ENCODE measurements at places on chromosomes 16 and 17.

- DNase-seq: no peak
These were observed 1.3 kb upstream of the HIC1 start for GRCh38 chr17:2053380-2054261.

DNA sequence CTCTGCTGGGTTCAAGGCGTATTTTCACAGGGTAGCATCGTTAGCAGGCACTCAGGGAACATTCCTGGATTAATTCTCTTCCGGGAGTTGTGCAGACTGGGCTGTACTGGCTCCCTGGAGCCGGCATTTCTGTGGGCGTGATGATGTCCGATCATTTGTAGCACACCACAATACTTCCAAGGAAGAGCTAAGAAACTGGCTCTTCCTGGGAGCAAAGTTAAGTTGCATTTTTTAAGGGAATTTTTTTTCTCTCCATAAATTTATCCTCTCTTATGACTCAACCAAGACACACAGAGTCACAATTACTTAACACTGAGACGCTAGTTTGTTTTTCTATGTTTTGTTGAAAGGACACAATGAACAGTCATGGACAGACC lies 211.6 kb upstream of the FOXF1 start:
- no peak for DNase-seq

- DNase-seq: no peak
These were observed 463.2 kb downstream of the WWOX start for GRCh38 chr16:78562650-78563049.

DNA sequence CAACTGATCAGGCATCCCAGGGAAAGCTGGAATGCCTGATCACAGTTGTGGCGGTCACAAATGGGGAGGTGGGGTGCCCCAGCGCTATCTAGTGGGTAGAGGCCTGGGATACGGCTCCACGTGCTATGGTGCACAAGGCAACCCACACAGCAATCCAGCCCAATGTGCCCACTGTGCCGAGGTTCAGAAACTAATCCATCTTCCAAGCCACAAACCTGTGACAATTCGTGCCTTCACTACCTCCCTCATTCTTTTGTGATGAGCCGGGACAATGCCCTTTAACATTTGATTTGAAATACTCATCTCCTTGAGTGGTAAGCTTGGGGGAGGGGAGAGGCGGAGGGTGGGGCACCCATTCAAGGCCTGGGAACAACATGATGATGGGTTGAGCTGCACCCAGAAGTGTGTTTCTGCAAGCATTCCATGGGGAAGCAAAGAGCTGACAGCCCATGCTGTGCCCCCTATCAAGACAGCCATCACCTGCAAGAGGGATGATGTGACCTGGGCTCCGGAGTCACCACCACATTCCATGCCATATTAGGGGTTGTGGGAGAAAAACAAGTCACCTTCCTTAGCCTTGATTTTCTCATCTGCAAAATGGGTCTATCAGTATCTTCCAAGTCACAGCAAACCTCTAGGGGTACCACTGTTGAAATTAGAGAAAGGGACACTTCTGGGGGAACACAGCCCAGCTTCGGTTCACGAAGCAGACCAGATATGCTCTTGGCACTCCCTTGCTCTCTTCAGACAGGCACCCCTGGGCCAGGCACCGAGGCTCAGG lies 3.7 kb downstream of the ELOB start:
- DNase-seq: no peak

DNA sequence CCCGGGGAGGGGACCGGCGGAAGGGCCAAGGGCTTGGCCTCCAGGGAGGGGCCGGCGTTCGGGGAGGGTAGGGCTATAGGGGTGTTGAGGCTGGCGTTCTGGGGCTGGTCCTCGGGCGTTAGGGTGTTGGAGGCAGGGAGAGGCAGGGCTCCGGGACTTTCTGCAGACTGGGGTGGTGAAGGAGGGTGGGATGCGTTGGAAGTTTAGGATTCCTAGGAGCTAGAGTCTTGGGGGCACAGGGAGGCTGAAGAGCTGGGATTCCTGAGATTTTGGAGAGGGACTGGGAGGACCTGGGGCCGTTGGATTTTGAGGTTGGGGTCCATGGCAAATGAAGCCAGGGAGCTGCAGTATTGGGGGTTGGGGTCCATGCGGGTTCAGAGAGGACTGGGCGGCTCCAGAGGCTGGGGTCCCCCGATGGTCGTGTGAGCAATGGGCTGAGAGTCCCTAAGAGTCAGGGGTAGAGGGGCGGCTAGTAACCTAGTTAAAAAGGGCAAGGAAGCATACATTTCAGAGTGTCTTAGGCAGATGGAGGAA lies 740 bp downstream of the NFATC2IP start:
- DNase-seq: no peak

DNA sequence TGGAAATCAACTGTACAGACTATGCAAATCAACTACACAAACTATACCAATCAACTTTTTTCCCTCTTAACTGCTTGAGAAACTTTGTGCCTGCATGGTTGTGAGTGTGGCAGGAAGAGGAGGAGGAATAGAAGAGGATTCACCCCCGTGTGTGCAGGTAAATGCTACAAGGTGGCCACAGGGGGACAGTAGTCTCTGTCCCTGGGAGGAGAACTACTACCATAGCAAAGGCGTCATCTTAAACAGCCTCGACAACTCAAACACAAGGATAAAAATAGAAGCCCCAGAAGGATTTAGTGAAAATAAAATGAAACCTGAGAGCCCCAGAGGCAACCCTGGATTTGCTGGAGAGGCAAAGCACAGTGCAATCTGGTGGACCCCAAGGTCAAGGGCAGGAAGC lies 199.5 kb upstream of the DYNLRB2 start:
- no peak for DNase-seq

GRCh38 chr17:18017958-18018357 lies 21.0 kb downstream of the ATPAF2 start:
- DNase-seq: peak; percentile 49

DNA sequence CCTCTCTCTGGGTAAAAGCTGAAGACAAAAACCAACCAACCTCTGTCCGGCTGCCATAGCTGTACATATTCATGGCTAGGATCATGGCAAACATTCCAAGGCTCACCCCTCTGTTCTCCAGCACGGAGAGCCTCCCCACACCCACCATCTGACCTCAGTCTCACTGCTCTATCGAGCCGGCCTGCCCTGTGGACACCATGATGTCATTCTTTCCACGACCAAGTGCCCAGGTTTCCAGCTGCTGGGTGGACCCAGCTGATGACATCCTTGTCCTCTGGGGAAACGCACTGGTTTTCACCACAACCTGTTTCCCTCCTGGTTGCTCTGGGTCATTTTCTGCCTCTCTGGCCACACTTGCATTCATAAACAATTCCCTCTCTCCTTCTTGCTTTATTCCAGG lies 67.7 kb downstream of the NDEL1 start:
- no peak for DNase-seq

GRCh38 chr16:48607056-48607825 lies 2.7 kb downstream of the N4BP1 start:
- peak; percentile 89 for DNase-seq

- DNase-seq: no peak
These were observed 20.7 kb upstream of the NAT9 start for GRCh38 chr17:74796866-74797265.

DNA sequence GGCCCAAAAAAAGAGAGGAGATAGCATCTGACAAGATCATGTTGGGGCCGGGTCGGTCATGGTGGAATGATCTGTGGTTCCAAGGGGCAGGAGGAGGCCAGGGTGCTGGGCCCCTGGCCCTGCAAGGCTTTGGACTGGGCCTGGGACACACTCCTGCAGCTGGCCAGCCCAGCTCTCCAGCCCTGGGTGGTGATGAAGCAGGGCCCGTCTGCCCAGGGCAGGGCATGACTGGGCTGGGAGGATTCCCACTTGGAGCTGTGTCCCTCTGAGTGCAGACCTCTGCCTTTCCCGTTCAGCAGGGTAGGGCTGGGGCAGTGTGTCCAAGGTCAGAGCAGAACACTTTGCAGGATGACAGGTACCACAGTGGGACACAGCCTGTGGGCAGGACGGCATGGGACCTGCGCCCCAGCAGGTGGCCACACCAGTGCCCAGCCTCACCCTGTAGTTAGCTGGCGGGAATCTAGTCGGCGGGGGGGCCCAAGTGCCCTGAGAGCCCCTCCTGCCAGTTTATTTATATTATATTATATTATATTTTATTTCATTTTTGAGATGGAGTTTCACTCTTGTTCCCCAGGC lies 27.6 kb upstream of the MYO15B start:
- DNase-seq: no peak

GRCh38 chr17:21400816-21401593 lies 24.8 kb downstream of the KCNJ12 start:
- DNase-seq: no peak
